Thoracic aorta (tissue), 2 donors: ENCODE measurements at places on chromosomes 7 and 10. TPM values are rescaled to one million over a fixed set of nuclear protein-coding genes. Genes with fewer than 3 reads are reported as not detected.

The NUTM2E gene
- total RNA-seq = not detected

The APBB1IP gene
- total RNA-seq = 8.4 TPM

The NAT16 gene
- not detected for total RNA-seq

The RINT1 gene
- 25.2 TPM for total RNA-seq

The PRLHR gene
- total RNA-seq = not detected

The ASB15 gene
- total RNA-seq = not detected

The NODAL gene
- 0.27 TPM for total RNA-seq

The SH2B2 gene
- total RNA-seq = 30.2 TPM

The NUDT5 gene
- total RNA-seq = 53.9 TPM

The SLC16A9 gene
- 1.8 TPM for total RNA-seq

The FOXI2 gene
- total RNA-seq = 0.78 TPM

DNA sequence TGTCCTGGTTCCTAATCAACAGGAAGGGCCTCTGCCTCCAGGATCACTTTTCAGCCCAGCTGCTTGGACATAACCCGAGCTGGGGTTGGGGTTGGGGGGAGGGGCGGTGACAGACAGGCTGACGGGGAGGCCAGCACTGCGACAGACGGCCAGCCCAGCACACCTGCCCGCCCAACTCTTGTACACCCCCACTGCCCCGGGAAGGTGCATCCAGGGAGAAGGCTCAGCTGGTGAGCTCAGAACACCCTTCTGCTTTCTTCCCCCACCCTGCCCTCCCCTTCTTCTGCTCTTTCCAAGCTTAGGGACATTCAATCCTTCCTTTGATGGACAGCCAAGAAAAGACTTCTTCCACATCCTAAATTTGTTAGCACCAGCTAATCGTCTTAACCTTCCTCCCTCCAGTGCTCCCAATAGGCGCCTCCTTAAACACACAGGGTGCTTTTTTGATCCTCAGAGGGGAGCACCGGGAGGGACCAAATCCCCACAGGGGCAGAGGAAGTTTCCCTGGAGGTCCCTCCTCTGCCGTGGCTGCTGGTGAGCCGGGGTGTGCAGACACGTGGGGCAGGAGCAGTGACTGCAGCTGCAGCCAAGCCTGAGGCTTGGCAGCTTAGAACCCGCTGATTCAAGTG, 44.7 kb downstream of the COL13A1 start:
- DNase-seq = no peak

DNA sequence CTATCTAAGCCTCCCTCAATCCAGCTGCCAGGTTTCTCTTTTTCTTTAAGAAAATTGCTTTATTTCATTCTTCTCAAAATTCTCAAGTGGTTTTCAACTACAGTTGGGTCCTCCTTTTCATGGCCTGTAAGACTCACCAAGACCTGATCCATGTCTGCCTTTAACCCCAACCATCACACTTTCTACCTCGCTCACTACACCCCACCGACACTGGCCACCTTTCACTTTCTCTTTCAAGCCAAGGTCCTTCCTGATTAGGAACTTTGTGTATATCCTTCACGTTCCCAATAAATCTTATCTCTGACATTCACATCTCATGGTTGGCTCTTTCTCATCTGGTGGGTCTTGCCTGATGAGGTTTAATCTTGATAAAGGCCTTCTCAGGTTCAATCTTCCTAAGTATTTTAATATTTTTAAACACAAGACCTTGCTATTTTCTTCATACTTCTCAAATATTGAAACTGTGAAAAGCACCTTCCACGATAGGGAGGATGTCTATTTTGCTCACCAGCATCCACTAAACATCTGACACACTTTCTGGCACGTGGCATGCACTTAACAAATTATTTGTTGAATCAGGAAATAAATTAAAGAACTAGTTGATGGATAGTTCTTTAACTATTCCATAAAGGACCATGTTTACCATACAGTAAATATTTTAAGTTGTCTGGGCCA, 624.8 kb downstream of the GRID1 start:
- no peak for DNase-seq

GRCh38 chr7:45177801-45178200, 20.2 kb downstream of the RAMP3 start:
- no peak for DNase-seq

- no peak for DNase-seq
These were observed 62.4 kb downstream of the NRP1 start for GRCh38 chr10:33271969-33272583.

GRCh38 chr7:140669352-140669751, 3.4 kb upstream of the ADCK2 start:
- DNase-seq = no peak

DNA sequence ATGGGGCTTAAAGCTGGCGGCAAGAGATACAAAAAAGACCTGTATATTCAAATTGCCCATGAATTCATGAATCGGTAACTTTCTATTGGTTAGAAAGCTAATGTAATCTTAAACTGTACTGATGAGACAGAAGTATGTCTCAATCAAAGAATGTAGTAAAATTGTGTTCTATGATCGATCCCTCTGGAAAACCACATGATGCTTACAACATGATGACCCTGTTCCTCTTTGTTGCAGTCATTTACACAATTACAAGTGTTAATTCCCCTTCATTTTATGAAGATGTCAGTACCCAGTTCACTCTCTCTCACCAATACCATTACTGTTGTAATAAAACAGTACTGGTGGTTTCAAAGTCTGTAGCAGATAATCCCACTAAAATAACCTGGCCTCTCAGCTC, 10.1 kb downstream of the KIF5B start:
- DNase-seq = no peak

DNA sequence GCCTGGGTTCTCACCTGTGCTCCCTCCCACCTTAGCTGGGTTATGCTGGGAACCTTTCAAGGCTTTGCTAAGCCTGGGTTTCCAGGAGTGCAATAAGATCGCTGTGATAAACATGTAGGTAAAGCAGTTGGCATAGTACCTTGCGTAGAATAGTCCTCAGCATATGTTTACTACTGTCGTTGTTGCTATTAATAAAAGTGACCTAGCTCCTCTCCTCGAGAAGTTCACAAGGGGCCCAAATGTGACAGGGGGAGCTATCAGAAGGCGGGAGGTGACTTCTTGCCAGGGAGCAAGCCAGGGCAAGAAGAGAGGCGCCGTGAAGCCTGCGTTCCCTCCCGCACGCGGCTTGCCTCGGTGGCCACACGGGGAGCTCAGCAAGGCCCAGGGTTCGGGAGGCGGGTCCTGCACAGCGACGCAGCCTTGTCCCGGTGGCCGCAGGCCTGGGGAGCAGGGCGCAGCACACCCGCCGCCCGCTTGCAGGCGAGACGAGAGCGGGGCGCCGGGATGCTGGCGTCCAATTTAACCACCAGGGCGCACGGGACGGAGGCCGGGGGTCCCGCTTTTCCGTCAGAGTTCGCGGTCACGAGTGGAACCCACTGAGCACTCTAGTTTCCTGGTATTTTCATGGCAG, 106.2 kb downstream of the SNX10 start:
- no peak for DNase-seq

DNA sequence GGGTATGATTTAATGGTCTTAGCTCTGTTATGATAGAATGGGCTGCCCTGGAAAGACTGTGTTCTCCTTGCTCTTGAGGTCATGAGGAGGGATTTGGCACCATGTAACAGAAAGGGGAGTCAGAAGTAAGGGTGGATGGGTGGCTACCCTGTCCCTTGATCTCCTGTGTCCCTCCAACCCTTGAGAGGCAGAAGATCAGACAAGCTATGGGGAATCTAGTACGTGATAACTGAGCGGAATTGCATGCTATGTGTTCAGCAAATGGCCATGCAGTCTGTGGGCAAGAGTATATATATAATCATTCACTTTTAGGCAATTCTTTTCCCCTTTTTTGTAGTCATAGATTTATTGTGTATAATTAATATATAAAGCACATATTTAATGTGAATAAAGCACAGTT, 174.9 kb downstream of the SEC23IP start:
- no peak for DNase-seq

DNA sequence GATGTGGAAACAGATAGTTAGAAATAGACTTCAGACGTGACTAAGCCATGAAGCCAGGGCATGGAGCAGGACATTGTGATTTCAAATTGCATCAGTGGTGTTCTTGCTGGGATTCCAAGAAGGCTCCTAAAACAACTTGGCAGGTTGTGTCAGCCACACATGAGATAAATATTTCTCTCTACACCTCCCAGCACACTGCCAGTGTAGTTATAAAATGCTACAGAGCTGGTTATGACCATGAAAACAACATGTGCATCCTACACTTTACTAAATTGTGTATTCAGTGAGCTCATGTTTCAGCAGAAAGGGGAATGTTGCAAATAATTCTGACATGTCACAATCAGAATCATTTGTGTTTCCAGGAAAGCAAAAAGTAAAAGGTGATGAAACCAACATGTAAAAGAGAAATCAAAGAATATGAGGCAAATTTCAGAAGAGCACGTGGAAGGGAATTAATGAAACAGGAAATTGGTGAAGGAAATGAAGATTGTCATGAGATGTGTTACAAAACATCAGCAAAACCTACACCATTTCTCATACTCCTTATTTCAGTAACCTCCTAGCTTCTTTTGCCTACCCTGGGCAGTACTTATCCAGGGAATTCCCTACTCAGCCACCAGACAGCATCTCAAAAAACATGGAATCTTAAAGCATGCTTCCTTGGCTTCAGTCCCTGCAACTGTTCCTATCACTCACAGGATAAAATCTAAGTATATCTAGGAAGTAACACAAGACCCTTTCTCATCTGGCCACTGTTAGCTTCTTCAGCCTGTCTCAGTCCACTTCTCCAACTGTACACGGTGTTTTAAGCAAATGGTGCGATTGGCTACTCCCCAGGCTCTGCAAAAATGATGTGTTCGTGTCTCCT, 5.8 kb upstream of the CYP3A7 start:
- DNase-seq = no peak

DNA sequence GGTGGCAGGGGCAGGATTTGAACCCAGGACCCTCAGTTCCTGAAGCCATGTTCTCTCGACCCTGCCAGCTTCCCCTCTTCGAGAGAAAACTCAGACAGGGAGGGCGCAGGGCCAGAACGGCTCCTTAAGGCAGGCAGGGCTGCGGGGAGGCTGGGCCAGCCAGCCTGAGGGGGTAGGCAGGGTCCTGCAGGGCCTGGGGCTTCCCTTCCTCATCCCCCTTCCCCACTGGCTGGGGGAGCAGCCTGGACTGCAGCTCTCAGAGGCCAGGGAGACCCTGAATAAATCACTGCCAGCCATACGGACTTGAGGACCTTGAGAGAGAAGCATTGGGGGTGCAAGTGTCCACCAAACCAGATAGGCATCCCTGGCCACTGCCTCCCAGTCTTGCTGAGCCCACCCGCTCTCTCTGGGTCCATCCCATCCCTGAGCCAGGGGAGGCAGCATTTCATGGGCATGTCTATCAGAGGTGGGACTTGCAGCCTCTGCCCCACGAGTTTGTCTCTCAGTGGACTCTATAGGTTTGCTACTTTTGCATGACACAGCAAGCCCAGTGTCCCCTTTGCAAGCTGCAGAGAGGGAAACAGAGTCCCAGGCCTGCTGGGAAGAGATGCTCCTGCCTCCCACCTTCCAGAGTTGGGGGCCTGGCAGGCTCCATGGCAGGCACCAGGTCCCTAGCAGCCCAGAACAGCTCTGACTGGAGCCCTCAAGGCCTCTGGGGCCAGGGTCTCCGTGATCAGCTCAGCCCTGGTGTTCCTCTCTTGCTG, 70.9 kb downstream of the MYL10 start:
- no peak for DNase-seq

DNA sequence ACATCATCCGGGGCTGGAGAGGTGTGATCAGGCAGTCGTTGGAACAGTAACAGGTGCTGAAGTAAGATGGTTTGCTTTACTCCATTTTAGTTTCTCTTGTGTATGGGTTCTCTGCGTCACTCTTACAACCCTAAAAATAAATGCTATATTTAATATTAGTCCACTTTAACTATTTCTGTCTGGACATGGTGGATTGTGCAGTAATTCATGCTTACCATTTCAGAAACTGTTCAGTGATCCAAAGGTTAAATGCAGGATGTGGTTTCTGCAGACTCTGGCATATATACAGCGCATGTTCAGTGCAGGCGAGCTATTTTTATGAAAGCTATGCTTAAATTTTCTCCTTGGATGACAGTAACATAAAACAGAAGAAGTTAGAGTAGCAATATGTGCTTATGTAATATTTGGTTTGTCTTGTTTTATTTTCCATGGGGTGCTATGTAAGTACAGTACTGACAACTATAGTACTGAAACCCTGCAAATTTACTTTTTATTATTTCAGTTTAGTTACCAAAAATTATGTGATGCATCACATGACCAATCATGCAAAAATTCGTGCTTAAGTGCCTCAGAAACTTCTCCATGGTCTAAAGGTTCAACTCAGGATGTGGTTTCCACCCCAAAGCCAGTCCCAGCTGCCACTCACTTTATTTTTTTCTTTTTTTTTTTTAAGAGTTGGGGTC, 46.6 kb upstream of the GRID1 start:
- no peak for DNase-seq

- DNase-seq = no peak
These were observed 49.7 kb downstream of the ADCY1 start for GRCh38 chr7:45623740-45624391.

- no peak for DNase-seq
These were observed 138.8 kb downstream of the ADARB2 start for GRCh38 chr10:1598393-1599153.

DNA sequence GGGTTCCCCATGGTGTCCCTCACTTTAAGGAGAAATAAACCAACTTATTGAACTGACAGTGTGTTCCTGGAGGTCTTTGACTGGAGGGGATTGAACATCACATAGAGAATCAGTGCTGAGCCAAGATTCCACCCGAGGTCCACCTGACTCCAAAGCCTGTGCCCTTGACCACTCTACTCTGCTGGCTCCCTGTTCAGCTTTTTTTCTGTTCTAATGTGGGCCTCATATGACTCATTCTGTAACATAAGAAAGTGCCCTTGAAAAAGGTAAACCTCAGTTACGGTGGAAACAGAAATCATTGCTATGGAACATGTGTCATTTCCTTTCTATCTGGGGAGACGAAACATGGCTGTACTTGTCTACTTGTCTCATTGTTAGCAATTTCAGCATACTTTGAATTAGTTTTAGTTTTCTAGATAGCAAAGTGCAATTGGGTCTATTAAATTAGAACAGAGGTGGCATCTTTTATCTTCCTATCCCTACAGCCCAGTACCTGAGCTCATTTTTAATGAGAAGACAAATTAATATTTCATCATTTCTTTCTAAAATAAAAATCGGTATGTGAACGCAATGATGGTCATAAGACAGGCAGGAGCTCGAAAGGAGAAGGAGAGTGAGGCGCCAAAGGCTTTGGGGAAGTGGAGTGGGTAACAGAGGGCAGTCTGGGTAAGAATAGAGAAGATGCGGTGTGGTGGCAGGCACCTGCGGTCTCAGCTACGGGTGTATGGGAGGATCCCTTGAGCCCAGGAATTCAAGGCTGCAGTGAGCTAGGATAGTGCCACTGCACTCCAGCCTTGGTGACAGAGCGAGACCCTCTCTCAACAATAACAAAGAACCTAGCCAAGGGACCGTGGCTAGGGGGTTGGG, 1.5 kb downstream of the GSDME start:
- no peak for DNase-seq
